T-helper 1 cell treated with Interleukin-12 subunit alpha and Interleukin-12 subunit beta and Interleukin-4 antibody, amounts not matched to agents 30 ng/mL and 1 ng/mL, for 36 hours (primary cell): ENCODE measurements at places on chromosomes 4 and X. TPM values are rescaled to one million over a fixed set of nuclear protein-coding genes. Genes with fewer than 3 reads are reported as not detected.

PRDM8 gene
- total RNA-seq = 29.4 and 32.7 TPM in 2 replicates

ADGRG4 gene
- not detected in 2 replicates for total RNA-seq

PACRGL gene
- 9.8 and 15.6 TPM in 2 replicates for total RNA-seq

CSN1S1 gene
- total RNA-seq = not detected in 2 replicates

MAGEA12 gene
- not detected in 2 replicates for total RNA-seq

SFRP2 gene
- not detected in 2 replicates for total RNA-seq

BST1 gene
- 0.88 and 1.3 TPM in 2 replicates for total RNA-seq

BEX5 gene
- 1.4 TPM in 2 replicates for total RNA-seq

OCRL gene
- 2.4 and 2.6 TPM in 2 replicates for total RNA-seq

ITIH6 gene
- not detected in 2 replicates for total RNA-seq

PHEX gene
- 0.17 and 0.34 TPM in 2 replicates for total RNA-seq

ING2 gene
- total RNA-seq = 6.0 and 7.7 TPM in 2 replicates
